ENCODE measurements at places on chromosomes 12 and 14.

DNA sequence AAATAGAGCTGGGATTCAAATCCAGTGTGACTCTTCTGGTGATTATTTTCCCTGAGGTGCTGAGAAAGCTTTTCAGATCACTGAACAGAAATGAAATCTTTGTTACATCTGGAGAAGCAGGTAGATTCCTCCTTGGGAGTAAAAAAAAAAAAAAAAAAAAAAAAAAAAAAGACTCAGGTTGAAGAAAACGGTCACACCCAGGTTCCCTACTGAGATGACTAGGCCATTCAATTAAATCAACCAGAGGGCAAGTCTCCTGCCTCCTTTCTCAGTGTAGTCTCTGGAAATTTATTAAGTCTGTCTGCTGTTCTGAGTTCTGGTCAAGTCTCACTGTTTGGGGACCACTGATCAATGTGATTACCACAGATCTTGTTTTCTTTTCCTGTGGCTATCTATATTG lies 24.0 kb downstream of the ARG2 start:
- no peak for DNase-seq

DNA sequence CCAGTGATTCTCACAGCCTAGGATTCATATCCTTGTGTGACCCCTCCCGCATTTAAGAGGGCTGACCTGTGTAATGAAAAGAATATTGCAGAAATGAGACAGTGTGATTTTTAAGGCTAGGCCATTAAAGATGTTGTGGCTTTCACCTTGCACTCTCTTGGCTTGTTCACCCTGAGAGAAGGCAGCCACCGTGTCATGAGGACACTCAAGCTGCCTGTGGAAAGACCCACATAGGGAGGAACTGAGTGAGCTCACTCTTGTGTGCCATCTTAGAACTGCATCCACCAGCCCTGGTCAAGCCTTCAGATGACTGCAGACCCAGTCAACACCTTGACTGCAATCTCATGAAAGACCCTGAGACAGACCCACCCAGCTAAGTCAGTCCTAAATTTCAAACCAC lies 46.3 kb upstream of the TMPO start:
- DNase-seq: no peak

DNA sequence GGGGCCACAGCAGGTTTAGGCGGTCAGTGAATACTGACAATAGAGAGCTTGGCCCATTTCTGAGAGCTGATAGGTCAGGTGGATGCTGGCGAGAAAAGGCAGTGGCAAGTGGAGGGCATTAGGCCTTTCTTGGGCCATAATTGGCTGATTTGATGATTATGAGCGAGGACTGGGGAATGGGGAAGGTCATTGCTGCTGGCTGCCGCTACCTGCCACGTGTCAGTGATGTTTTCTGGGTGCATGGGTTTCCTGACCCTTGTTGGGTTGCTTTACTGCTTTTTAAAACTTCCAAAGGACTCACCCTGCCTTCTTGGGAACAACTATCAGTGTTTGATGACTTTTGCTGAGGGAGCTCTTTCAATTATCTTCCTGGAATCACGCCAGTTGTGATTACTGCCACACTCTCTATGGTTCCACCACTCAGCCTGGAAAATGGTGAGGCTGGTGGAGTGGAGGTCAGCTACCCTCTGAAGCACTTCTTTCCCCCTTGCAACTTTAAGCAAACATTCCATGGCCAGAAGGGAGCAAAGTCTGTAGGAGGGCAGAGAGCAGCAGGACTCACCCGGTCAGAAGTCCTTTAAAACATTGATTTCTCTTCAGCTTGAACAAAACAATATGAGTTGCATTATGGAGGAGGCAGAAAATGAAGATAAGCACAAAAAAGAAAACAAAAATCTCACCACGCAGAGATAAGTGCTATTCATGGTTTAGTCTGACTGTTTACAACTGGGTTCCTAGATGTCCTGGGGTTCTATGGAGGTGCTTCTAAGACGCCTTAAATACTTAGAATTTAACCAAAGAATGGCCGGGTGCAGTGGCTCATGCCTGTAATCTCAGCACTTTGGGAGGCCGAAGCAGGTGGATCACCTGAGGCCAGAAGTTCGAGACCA lies 12.1 kb upstream of the SLC10A1 start:
- no peak for DNase-seq

GRCh38 chr12:60832290-60832689 lies 1236.5 kb downstream of the SLC16A7 start:
- DNase-seq: no peak
